ENCODE measurements at places on chromosomes 11 and 22.

- DNase-seq = no peak
Observed at GRCh38 chr11:111324277-111324720, 26.0 kb downstream of the POU2AF3 start.

DNA sequence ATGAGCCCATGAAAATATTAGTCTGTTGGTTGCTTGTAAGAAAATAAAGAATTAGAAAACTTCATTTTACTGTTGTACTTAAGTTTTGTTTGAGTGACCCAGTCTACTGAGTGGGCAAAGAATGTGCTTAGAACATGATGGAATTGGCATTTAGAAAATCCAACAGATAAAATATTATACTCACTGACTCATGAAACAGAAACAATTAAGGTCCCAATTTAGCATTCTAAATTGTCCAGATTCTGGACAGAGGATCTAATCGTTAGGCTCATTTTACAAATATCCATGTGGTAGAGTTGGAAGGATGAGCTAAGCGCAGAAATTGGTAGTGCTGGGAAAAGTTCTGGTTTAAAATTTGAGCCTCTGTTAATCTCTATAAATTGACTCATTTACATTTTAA, 45.4 kb downstream of the METTL15 start:
- no peak for DNase-seq

DNA sequence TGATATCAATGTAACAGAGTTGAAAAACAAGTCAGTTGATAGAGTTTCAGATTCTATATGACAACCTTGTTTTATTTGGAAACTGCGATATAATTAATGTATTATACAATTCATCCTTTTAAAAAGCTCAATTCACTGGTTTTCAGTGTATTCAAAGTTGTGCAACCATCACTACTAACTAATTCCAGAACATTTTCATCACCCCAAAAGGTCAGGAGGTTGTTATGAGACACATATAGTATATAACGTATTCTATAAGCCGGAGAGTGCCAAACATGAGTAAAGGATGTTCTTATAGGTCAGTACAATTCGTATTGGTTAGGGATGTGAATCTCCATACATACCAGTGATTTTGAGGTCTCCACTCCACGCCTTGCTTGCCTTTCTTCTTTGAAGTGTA, 40.1 kb upstream of the UCP3 start:
- no peak for DNase-seq

- no peak for DNase-seq
Observed at GRCh38 chr22:26534874-26535602, 22.8 kb upstream of the TFIP11 start.

- DNase-seq = no peak
Observed at GRCh38 chr11:1162491-1163311, 4.9 kb downstream of the MUC5AC start.

GRCh38 chr22:48805516-48805915, 1022.2 kb downstream of the BRD1 start:
- DNase-seq = no peak
